Right ventricle myocardium superior (tissue), 1 donor: ENCODE measurements at places on chromosomes 4 and X.

DNA sequence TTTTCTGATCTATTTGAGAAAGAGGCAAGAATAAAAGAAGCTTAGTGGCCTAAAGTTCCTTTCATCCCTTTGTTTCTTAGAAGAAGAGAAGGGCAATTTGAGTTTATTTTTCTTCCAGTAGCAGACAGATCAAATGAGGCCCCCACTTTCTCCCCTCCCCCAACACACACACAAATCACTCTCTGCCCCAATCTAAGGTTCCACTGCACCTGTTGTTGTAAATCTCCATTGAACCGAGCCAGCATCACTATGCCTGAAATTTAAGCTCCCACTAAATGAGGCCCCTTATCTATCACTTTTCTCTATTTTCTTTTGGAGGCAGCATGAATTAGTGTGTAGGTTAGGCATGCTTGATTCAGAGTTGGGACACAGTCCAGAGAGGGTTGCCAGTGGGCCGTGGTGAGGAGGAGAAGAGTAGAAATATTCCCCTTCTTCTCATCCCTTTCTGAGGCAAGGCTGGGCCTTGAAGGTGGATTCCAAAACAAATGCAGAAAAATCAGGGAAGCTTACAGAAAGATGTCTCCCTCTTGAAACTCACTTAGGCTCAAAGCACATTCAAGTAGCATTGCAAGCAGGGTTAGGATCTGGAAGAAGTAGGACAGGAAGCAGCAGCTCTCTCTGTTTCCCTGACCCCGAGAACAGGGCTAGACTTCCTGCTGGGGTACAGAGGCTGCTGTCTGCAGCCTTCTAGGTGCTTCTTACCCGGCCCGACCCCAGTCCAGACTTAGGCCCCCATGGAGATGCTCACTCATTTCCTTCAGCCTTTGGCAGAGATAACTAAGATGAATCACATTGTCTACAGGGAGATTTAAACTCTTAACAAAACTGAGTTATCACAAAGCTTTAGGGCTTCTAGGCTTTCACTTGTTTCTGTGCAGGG is 70.7 kb downstream of the RASL11B start:
- no peak for DNase-seq

GRCh38 chr4:185955826-185956543 is 113.0 kb upstream of the TLR3 start:
- DNase-seq: no peak

GRCh38 chrX:130261296-130261893 is 7.3 kb downstream of the ZNF280C start:
- no peak for DNase-seq

- no peak for DNase-seq
Measured at GRCh38 chrX:102837847-102838246, 99.2 kb upstream of the RAB40AL start.

GRCh38 chr4:41305476-41305875 is 48.7 kb downstream of the UCHL1 start:
- DNase-seq: no peak

DNA sequence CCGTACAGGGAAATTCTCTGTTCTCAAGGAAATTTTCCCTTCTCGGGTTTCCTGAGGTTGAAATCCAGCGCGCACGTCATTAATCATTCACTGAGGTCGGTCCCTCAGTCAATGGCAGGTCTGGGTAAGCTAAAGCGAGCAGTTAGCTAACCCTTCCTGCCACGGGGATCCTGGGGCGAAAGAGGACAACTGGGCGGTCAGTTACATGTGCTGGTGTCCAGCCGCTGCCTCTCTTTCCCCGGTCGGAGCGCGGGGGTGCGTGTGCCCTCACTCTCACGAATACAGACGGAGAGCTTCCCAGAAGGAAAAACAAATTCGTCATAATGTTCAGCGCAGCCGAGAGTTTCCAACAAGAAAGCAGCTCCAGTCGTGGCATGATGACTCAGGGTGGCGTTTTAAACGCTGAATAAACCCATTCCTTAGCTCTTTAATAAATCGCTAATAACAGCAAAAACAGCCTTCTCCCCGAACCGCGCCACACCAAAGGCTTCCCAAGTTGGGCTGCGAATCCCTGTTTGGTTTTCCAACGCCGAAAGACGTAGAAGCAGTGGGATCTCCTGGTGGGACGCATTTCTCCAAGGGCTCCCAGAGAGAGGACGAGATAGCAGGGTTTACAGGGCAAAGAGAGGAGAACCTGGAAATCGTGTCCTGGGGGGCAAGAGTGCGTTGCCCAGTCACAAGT is 752 bp upstream of the FGF5 start:
- no peak for DNase-seq

DNA sequence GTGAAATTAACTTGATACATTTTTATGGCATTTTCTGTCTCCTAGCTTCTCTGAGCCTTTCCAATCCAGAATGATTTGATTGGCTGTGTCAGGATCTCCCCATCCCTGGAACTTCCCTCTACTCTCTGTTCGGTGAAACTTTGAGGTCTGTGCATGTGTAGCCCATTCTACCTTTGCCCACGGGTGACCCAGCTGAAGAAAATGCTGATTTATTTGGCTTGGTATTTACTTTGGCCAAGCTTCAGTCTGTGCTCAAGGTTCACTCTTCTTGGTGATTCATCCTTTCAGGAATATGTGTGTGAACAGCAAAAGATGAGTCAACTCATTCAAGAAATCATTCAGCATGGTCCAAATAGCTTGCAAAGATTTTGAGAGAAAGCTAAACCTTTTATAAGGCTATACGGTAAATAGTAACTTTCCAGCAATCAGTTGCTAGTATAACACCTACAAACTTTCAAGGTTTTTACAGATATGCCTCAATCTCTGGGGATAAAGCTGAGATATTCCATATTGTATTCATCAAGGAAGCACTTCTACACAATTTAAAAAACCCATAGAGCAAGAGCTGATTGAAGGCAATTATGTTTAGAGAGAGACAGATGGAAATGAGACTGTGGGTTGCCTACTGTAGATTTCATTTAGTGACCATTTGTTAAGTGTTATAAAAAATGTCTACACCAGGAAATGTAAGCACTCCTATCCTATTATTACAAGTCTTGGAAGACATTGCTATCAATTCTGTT is 233.9 kb upstream of the CXXC4 start:
- DNase-seq: no peak
